ENCODE measurements at places on chromosomes 7 and 10.

- no peak for DNase-seq
Measured at GRCh38 chr10:16866541-16867275, 49.5 kb upstream of the RSU1 start.

DNA sequence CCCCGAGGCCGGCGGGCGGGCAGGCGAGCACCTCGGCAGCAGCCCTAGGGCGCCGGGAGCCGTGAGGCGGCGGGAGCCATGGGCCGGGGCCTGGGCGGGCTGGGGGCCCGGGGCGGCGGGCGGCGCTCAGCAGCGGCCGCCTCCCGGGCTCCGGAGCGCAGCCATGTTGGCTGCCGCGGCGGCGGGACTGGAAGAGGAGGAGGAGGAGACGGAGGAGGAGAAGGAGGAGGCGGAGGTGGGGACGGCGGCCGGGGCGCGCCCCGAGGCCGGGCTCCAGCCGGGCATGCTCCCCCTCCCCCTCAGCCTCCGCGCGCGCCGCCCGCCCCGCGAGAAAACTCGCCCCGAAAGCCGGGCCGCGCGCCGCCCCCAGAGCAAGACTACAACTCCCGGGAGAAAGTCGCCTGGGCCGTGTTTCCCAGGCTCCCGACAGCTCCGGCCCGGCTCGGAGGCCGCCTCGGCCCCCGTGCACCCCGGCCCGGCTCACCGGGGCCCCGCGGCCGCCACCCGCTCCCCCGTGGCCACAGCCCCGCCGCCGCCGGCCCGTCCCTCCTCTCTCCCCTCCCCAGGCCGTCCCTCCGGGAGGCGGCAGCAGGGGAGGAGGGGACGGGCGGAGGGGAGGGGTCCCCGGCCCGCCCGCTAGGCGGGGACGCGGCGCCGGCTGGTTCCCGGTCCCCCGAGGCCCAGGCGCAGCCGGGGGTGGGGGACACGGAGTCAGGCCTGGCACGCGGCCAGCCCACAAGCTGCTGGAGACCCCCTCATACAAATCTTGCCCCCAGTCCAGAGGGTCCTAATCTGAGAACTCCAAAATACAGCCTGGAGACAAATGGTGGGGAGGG is at the start of gene DLG5:
DLG5 (minus strand) TSS at position 190 of the 836 bp plus-strand sequence. CDS start 235 bp downstream, outside the sequence.
- no peak for DNase-seq

- DNase-seq = no peak
Measured at GRCh38 chr7:98278408-98278807, 3.1 kb upstream of the BRI3 start.

GRCh38 chr10:31317652-31318381 is 1.2 kb upstream of the ZEB1 start:
- DNase-seq = peak; percentile 51

DNA sequence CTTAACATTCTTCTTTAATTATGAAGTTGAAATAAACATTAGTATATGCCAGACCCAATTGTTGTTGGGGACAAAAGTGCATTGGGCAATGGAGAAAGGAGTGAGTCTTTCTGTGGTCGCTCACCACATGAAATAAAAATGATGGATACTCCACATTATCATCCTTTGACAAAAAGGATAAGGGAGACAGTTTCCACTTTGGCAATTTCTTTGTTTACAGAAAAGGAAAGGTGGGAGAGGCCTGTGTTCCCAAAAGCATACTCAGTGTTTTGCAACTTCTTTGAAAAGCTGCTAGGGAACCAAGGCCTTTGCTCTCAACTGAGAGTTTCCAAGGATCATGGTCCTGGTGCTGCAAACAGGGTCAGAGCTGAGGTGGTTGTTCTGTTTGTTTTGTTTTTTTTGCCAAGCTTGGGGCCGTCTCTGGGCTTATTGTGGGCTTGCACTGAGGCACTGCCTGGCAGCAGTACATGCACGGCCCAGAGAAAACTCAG is 341.9 kb downstream of the TNS3 start:
- no peak for DNase-seq

GRCh38 chr7:100137851-100138760 is 10.6 kb upstream of the LAMTOR4 start:
- no peak for DNase-seq

GRCh38 chr7:37354656-37355131 is 94.0 kb downstream of the ELMO1 start:
- DNase-seq = no peak

DNA sequence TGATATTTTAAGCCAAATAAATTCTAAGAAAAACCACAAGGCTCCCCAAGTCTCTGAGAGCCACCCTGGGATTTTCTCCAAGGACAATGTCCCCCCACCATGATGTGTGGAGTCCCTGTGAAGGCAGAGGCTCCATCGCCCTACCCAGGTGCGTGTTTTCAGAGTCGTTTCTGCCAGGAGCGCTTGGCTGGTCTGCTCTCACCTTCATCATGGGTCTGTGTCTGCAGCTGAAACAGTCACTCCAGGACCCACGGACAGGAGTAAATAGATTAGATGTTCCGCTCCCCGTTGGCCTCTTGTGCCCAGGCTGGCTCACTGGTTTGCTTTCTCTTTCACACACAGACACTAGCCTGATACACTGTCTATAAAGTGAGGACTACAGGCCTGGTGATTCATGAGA is 217.5 kb downstream of the SFMBT2 start:
- DNase-seq = no peak

- DNase-seq = no peak
Measured at GRCh38 chr10:62270020-62270419, 1.4 kb upstream of the RTKN2 start.

DNA sequence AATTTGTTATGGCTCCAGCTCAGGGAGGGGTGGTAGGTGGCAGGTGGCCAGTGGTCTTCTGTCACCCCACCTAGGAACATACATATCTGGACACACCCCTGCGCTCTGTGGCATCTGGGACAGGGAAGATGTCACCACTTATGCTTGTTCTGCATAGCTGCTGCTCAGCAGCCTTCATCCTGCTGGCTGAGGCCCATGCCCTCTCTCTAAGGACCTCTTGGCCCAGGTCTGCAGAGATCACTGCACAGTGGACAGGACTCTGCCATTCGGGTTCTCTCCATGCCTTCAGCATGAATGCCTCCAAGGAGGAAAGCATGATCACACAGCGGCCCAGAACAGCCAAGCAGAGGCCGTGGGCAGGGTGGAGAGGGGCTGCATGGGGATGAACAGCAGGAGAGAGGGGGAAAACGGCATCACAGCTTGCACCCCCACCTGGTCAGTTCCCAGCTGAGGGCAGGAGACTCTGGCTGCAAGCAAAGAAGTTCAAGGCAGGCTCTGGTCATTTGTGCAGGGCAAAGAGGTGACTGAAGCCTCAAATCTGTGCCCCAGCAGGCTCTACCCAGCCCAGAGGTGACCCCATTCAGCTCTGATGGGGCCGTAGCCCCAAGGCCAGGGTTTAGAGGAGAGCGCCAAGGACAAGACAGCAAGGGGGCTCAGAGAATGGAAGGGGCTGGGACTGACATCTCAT is 47.8 kb upstream of the GDF10 start:
- no peak for DNase-seq

DNA sequence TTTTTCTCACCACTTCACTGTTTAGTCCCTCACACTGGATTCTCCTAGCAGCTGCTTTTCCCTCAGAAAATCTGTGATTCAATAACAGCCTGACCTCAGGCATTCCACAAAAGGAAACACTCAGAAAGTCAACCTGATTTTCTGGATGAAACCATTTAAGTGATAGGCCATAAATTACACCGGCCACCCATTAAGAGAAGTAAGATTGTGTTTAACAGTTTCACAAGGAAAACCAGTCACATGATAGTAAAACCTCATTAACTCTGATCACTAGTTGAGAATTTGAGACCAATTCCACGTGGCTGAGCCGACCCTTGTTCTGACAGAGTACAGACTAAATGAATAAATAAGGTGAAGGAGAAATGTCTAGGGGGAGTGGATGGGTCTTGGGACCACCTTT is 7.7 kb downstream of the GRM8 start:
- DNase-seq = no peak

DNA sequence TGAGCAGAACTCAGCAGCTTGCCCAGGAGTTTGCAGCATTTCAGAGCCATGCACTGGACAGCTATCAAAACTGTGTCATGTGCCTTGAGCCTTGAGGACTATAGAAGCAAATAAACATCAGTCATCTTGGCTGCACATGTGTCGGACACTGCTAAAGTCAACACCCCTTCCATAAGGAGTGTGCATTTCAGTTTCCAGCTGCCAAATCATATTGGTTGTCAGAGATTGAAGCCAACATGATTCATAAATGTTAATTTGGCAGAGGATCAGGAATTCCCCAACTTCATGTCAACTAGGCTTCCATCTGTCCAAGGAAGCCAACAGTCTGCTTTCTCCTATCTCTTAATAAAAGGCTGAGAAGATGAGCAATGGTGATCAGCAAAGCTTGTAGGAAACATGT is 32.8 kb downstream of the SLC16A12 start:
- DNase-seq = no peak

DNA sequence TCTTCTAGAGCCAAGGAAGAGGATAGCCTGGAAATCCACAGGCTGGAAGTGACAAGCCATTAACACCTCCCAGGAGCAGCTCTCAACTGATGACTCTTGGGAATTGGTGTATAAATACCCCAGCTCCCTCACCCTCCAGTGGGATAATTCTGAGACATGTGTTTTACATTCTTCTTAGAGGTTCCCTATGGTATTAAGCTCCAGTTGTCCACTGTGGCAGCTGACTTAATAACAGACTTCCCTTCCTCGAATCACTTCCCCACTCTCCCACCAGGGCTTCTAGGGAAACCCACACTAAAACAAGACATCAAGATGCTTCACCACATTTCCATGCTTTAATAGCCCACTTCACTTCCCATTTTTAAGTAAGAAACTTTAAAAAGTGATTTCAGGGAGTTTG is 47.2 kb downstream of the FAM107B start:
- DNase-seq = no peak

GRCh38 chr7:50697748-50698147 is 84.9 kb downstream of the GRB10 start:
- DNase-seq = no peak

- DNase-seq = no peak
Measured at GRCh38 chr7:66537380-66537779, 91.3 kb upstream of the KCTD7 start.

GRCh38 chr7:41438705-41439514 is 264.0 kb downstream of the INHBA start:
- DNase-seq = no peak

DNA sequence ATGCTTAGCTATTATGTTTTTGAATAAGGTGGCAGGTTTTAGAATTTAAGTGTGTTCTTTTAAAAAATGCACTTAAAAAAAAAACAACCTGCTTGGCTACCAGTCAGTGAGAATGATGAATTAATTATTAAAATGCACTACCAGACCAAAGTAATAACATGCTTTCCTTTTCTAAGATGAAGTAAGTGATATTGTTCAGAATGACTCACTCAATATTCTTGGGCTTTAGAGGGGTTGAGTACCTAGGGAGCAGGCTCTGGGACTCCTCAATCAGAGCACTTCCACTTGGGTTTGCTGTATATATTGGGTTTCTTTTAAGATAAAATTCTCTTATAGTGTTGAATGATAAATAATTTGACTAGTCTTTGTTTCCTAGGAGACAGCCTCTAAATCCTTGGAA is 8.6 kb downstream of the STAM start:
- no peak for DNase-seq

GRCh38 chr7:119397156-119397555 is 875.8 kb upstream of the KCND2 start:
- DNase-seq = no peak

GRCh38 chr10:99880080-99880835 is 97.8 kb downstream of the ABCC2 start:
- DNase-seq = no peak

GRCh38 chr10:97685395-97685958 is 1.6 kb downstream of the AVPI1 start:
- no peak for DNase-seq

GRCh38 chr7:112167147-112167546 is 39.1 kb downstream of the DOCK4 start:
- DNase-seq = no peak
